ENCODE measurements at places on chromosomes 2 and 18.

DNA sequence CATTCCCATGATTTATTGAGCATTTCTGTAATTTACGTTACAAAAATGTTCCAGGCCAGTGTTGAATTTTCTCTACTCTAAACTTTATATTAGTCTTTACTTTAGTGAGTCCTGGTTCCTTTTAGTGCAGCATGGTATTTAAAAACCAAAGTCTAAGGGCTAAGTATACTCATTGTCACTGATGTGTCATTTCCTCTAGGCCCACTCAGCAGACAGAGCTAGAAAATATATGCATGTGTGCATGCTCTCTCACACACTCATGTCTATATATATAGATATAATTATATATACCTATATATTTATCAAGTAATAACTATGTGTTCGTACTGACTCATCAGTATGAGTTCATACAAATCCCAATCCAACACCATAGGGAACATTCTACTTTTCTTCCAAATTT lies 132.5 kb upstream of the SLC8A1 start:
- no peak for DNase-seq

DNA sequence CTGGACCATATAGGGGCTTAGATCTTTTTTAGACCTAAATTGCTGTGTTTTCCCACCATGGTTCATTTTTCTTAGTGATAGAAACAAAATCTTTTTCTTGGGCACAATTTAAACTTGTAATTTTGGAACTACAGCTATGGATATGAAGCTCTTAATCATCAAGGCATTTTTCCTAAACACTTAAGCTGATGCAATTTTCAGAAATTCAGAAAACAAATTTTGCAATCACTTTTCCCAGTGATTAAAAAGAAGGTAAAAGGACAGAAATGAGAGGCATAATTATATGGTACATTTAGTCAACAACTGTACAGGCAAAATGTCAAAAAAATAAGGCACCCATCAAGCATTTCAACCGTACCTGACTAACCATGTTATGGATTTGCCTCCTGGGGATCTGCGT lies 665.4 kb downstream of the XIRP2 start:
- DNase-seq, result no peak

DNA sequence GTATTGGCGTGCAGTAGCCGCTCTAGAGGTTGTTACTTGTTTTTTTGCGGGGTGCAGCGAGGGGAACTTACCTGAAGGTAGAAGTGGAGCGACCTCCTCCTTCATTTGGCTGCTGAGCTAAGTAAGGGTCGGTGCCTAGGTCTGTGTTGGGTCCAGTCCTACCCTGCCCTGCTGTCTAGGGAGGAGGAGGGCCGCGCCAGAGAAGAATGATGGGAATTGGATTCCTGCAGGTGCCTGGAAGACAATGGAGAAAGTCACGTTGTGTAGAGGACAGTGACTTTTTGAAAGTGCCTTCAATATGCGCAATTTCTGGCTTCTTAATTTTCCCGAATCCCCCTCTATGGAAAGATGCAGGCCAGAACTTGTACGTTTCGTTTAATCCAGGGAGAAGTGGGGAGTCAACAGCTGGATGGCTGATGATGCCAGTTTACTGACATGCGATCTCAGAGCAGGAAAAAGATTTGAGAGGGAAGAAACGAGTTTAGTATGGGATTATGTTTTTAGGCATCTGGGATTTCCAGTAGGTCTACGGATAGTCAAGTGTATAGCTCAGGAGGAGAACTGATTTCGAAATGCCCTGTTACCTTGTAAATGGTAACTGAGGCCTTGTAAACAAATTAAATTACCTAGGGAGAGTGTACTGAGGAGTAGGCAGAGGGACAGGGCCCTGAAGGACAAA lies 653 bp downstream of the MRPS9 start:
- DNase-seq, result no peak

GRCh38 chr2:40725040-40725439 lies 273.1 kb upstream of the SLC8A1 start:
- DNase-seq, result no peak

Data from T-helper 22 cell (primary cell).